ENCODE measurements at places on chromosomes 5 and 9.

GRCh38 chr9:134196911-134197310 lies 32.5 kb upstream of the RNU6ATAC start:
- no peak for DNase-seq

DNA sequence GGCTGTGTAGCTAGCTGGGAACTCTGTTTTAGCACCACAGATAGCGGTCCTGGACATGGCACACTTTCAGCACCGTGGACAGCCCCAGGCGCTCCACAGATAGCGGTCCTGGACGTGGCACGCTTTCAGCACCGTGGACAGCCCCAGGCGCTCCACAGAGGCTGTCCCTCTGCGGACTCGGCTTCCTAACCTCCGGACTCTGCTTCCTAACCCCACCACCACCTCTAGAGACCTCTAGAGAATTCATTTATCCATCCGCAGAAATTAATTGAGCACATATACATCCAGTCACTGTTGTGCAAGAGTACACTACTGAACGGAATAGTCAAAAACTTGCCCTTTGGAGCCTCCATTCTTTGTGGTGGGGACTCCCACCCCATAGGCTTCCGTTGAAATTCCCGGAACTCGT lies 27.4 kb downstream of the UNC5A start:
- DNase-seq, result peak; percentile 76

DNA sequence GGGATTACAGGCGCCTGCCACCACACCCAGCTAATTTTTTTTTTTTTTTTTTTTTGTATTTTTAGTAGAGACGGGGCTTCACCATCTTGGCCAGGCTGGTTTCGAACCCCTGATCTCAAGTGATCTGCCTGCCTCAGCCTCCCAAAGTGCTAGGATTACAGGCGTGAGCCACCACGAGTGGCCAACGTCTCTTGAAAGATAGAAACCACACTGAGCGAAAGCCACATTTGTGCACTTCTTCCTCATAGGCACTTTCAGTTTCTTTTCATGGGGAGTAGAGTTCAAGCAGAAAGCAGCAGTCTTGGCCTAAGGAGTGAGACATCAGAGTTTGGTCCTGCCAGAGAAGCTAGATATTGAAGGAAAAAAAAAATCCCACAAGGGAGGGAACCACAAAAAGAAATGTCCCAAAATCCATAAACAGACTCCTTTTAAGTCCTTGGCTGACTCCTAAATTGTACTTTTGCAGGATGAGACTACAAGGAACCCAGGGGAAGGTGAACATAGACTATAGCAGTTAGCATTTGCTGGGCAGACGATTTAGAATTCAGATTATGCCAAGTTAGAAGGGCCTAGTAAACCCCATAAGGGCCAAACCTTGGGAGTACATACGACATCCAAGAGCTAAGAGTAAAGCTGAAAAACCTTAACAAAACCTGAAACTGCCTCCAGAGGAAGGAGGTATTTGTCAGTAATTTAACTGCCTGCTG lies 43.9 kb upstream of the GLIPR2 start:
- DNase-seq, result peak; percentile 90

DNA sequence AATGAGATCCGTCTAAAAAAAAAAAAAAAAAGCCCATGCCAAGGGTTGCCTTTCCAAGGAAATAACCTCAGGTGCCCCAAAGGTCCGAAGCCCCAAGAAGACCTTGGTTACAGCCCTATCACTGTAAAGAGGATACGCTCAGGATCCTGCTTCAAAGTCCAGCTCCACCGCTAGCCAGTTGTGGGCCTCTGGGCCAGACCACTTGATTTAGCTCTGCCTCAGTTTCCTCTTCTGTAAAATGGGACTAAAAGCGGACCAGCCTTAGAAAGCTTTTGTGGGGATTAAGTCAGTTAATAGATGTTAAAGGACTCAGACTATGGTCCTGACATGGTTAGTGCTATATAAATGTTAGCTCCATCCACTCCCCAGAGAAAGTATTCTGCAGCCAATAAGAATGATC lies 48.7 kb upstream of the ORM1 start:
- DNase-seq, result no peak

DNA sequence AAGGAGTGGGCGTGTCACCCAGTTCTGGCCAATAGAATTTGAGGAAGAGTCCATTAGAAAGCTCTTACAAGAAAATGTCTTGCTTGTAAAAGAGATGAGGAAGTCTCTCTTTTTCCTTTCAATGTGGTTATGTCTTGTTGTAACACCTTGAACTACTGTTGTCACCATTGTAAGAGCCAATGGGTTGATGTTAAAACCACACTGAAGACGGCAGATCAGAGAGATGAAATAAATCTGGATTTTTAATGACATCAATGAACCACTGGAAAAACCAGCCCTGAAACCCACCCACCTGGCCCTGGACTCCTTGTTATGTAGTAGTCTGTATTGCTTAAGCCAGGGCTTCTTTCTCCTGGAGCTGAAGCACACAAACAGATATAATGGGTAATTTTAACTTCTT lies 83.8 kb upstream of the ERCC6L2 start:
- DNase-seq, result no peak

GRCh38 chr9:68493958-68494577 lies 46.6 kb downstream of the TMEM252 start:
- no peak for DNase-seq

GRCh38 chr9:7242126-7242525 lies 484.4 kb downstream of the KDM4C start:
- no peak for DNase-seq
